ENCODE measurements at places on chromosomes 11 and 22.

DNA sequence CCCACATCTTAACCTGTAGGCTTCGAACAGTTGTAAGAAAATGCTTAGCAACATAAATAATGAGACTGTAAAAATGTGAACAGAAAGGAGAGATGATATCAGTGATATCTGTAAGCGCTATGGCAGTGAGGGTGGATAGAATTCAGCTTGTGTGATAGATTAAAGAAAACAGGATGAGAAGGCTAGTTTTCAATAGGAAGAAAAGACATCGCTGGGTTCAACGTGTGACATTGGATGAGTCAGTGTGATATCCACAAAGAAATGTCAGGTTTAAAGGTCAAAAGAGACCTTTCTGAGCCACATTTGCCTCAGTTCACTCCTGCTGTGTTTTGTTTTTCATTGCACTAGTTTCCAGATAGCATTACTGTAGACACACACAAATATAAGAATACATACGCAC is 13.7 kb upstream of the RFPL3 start:
- no peak for DNase-seq

- DNase-seq, result no peak
Measured at GRCh38 chr11:19768815-19769214, 56.2 kb downstream of the NAV2 start.

DNA sequence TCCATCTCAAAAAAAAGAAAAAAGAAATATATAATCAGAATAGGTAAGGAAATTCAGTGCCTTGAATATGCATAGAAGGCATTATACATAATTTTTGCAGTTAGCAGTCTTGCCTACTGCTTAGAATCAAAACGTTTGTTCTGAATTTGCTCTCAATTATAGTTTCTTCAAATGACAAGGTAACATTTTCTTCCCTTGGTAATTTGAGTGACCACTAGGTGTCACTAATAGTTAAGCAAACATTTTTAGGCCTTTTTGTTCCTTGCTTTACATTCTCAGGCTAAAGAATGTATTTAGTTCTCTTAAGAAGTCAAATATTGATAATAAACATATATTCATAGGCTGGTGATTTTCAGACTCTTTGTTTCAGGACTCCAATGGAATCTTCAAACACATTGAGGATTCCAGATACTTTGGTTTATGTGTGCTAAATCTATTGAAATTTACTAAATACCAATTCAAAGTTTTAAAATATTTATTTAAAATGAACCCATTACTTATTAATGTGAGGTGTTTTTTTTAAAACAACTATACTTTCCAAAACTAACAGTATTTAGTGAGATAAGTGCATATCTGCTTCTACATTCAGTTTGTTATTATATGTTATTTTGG is 55.0 kb upstream of the DEPDC7 start:
- peak; percentile 30 for DNase-seq

DNA sequence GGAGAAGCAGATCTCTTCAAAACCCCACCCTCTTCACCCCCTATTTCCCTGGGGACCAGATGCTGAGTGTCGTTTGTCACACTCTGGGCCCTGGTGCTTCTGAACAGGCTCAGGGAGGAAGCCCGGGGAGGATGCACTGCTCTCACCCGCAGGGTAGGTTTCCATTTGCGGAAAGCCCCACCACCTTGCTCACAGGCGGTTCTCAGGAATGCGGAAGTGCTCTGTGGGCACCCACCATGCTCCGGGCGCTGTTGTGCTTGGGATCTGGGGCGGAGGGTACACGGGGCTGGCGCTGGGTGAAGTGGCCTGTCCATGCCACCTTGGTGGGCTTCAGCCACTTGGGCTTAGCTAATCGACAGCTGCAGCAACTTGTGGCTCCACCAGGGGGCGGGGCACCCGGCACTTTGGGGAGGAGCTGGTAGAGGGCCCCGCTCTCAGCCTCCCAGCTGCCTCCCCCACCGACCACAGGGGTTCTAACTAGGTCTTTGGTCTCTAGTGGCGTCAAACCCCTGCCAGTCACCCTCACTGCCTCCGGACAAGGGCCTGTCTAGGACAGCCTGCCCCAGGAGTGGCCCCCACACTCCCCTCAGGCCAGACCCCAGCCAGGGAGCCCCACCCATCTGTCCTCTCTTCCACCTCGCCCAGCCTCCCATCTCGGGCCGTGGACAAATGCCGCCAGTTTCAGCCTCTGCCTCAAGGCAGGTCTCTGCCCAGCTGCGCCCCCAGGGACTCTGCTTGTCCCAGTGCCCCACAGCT is 7.4 kb downstream of the NDUFV1 start:
- peak; percentile 5 for DNase-seq

- no peak for DNase-seq
Measured at GRCh38 chr11:121415856-121416255, 36.3 kb upstream of the SORL1 start.

DNA sequence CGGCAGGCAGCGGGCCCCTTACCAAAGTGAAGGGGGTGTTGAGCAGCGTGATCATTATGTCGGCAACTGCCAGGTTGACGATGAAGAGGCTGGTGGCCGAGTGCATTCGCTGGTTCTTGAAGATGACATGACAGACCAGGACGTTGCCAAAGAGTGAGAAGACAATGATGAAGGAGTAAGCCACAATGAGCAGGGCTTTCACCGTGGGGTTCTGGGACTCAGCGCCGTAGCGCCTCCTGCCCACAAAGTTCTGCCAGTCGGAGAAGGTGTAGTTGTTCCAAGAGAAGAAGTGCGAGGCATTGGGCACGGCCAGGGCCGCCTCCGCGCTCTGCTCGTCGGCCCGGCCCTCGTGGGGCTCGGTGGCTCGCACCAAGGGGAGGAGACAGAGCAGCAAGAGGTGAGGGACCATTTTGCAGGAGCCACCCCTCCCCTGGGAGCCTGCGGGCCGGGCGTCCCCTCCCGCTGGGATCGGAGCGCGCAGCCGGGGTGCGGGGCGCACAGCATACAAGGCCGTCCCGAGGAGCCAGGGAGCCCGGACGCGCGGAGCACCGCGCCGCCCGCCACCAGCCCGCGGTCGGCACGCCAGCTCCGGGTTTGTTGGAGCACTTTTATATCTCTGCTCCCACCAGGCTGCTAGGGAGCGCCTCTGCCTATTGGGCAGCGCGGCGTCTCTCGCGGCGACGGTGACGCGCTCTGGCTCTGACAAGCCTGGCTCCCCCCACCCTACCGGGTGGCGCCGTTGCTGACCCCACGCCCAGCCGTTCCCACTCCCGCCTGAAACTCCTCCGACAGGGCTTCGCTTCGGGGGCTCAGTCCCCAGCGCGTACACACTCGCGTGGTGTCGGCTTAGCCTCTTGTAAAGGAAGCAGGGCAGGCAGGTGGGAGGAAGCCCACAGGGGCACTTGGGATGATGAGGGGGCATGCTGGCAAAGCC is at the start of gene GPR83:
Gene GPR83 (minus strand): TSS at position 581 of the 934 bp plus-strand sequence. CDS start 172 bp downstream, at position 409.
- DNase-seq, result no peak

DNA sequence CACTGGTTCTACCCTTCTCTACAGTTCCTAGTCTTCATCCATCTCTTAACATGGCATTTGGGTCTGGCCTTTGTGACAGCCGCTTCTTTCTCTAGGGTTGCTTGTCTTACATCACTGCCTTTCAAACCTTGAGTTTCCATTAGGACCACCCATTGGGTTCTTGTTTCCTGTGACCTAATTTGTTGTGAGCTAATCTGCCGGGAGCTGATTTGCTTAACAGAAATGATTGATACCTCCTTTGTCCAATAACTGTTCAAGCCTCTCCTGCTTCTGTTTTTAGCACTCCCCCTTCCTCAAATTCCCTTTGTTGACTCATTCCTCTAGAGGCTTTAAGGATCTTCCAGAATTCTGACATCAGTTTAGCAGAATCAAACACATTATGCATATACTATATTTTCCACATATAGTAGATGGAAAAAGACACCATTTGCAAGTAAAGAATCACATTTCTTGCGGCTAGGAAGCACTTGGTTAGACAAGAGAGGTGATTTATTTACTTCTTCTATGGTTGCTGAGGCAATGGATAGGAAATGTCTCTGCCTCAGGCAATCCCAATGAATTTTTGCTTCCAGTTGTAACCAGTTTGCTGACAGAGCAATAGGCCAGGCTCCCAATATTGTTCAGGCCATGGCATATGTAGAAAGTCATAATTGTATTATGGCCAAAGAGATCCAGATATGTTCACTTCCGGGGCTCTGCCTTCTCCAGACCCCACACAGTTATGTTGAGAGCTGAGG is 130.7 kb downstream of the SNX19 start:
- no peak for DNase-seq

DNA sequence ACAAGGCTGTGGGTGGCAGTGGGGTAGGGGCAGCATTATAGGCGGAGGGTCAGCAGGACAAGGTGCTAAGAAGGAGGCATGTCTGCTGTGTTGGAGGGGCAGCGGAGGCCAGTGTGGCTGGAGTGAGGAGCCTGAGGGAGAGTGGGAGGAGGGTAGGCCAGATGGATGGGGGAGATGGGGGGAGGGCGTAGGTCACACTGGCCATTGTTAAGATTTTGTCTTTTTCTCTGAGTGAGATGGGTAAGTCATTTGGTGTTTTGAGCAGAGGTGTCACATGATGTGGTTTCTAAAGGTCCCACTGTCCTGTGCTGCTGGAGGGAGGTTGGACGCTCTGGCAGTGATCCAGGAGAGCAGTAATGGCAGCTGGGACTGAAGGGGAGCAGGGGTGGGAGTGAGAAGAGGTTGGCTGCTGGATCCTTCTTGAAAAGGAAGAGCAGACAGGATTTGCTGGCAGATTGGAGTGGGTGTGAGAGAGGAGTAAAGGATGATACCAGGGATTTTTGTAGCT is 9.8 kb downstream of the PPP6R3 start:
- peak; percentile 64 for DNase-seq

GRCh38 chr11:63766531-63767235 is 1.9 kb downstream of the ZFTA start:
- no peak for DNase-seq

DNA sequence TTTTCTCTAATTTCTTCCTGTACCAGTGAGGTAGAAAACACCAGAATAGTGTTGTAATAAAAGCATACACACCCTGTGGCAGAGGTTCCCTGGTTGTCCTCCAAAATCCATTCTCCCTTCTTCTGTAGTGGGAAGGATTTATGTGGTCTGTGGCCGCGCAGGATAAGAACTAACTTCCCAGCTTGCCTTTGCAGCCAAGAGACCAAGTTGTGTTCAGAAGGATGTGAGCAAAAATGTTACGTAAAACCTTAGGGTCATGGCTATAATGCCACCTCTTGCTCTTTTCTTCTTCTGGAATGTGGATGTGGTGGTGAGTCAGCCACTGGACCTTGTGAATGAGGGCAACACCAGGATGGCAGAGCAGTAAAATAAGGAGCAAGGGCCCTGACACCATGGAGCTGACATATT is 28.4 kb downstream of the CCDC90B start:
- no peak for DNase-seq

- DNase-seq, result no peak
Measured at GRCh38 chr11:6567371-6567745, 36.1 kb downstream of the RRP8 start.

- DNase-seq, result no peak
Measured at GRCh38 chr11:134124660-134125451, 56.0 kb downstream of the JAM3 start.

GRCh38 chr22:31637891-31638618 is 24.0 kb downstream of the PISD start:
- no peak for DNase-seq

- DNase-seq, result no peak
Measured at GRCh38 chr11:45079943-45080719, 66.3 kb upstream of the PRDM11 start.

DNA sequence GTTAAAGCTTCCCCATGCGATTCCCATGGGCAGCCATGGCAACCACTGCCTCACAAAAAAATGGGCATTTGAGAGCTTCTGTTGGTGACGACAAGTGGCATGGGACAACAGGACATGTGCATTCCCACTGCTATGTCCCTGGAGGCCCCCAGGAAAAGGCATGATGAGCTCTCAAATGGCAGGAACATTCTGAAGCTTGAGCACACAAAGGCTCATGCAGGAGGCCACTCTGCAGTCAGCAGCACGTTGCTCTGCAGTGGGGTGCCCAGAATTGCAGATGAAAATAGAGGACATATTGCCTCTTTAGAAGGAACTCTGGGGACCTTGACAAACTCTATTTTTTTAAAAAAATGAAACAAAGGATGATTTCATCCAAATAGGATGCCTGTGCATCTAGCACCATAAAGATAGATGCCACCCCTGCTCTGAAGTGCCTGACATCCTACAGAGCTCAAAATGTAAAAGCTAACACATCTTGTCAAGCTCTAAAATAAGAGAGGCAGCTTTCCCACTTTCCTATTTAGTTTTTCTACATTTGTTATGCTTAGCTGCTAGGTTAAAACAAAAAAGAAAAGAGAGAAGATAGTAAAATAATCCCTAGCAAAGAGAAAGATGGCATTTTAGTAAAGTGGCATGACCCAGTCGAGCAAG is 277.6 kb upstream of the ZC3H12C start:
- DNase-seq, result no peak

DNA sequence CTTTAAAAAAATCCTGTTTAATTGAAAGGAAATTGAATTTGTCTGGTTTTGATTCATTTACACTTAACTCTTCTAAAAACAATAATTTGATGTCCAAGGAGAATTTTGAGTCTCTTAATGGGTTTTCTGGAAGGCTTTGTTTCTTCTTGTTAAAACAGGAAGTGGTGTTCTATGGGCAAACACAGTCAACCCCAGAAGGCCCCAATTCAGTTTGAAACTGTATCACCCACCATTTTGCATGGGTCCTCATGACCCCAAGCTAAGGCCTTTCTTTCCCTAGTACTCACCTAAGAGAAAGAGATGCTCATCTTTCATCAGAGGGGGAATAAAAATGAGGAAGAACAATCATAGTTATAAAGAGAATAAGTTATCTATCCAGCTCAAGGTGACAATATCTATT is 10.6 kb downstream of the FLI1 start:
- DNase-seq, result no peak

DNA sequence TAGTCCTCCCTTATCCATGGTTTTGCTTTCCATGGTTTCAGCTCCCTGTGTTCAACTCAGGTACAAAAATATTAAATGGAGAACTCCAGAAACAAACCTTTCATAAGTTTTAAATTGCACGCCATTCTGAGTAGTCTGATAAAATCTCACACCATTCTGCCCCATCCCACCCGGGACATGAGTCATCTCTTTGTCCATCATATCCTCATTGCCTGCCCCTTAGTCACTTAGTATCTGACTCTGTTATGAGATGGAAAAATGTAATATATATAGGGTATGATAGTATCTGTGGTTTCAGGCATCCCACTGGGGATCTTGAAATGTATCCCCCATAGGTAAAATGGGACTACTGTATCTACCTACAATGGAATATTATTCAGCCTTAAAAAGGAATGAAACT is 35.5 kb upstream of the FGF3 start:
- DNase-seq, result no peak

GRCh38 chr11:92533657-92534335 is 309.2 kb downstream of the FAT3 start:
- DNase-seq, result no peak

DNA sequence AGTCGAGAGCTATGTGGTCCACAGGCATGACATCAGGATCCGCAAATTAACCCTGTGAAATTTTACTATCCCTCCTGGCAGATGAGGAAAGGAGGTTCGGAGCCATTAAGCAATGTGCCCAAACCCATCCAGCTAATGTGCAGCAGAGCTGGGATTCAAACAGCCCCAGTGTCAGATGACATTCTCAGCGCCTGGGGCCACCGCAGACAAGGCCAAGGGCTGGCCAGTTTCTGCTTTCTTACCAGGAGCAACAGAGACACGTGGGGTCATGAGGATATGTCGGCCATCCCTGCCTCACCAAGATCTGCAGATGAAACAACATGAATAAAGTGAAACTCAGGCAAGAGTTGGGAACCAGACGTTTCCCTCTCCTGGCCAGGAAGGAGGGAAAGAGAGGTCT is 110.2 kb downstream of the TENM4 start:
- DNase-seq, result no peak
